Fibroblast of mammary gland (primary cell): ENCODE measurements at places on chromosomes 5 and 9.

- peak; percentile 14 for DNase-seq
Measured at GRCh38 chr9:69674112-69674685, 2.0 kb upstream of the APBA1 start.

GRCh38 chr5:76964060-76964459 is 11.2 kb downstream of the CRHBP start:
- DNase-seq: no peak

- DNase-seq: peak; percentile 25
Measured at GRCh38 chr5:53425687-53426511, 54.5 kb upstream of the FST start.

DNA sequence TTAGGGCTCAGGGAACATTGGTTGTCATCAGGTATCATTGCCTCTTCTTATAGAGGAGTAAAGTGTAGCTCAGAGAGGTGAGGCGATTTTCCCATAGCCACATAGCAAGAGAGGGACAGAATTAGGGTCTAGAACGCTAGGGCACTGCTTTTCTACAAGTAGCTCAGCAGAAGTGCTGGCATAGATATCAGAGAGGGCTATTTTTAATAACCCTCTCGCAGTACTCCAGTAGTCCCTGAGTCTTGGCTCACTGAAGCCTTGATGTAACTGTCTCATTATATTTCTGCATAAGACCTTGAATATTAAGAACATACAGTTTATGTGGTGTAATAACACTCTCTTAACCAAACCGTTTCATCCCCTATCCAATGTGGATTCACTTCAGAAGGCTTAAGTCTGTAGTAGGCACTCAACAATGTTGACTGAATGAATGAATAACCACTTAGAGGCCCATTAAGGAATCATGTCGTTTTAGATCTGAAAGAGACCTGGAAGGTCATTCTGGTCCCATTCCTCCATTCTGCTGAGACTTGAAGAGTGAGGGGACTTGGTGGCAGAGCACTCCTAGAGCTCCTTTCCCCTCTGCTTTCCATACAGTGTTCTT is 4.7 kb upstream of the FRMPD1 start:
- DNase-seq: no peak

DNA sequence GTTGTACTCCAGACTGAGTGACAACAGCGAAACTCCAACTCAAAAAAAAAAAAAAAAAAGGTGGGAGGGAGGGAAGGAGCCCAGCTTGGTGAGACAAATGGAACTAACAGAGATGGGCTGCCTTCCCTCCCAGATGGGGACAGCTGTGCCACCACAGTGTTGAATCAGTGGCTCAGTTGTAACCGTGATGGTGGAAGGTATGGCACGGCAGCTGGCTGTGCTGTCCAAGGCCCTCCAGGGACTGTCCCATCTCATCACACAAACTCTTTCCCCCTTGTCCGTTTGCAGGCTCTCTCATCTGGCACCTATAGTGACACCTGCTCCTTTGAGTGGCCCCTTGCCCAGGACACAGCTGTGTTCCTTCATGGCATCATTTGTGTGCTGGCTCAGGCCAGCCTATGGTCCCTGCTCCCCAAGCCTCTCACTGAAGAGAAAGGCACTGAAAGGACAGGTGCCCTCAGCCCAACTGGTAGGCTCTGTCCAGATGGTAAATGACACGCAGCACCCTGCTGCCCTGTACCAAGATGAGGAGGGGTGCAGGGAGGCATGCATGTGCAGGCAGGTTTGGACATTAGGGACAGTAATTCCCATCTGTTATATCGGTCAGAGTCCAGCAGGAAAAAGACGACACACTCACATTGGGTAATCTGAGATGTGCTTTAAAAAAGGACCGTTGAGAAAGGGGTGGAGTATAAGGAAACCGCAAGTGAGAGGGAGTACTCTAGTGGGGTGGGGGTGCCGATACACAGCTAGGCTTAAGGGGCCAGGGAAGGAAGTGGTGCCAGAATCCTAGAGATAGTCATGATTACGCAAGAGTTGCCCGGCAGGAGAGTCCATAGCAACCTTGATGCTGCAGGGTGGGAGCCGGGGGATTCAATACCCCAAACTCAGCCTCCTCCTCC is 4.3 kb downstream of the SMIM33 start:
- peak; percentile 81 for DNase-seq

GRCh38 chr5:58813855-58814254 is 231.0 kb downstream of the RAB3C start:
- no peak for DNase-seq

DNA sequence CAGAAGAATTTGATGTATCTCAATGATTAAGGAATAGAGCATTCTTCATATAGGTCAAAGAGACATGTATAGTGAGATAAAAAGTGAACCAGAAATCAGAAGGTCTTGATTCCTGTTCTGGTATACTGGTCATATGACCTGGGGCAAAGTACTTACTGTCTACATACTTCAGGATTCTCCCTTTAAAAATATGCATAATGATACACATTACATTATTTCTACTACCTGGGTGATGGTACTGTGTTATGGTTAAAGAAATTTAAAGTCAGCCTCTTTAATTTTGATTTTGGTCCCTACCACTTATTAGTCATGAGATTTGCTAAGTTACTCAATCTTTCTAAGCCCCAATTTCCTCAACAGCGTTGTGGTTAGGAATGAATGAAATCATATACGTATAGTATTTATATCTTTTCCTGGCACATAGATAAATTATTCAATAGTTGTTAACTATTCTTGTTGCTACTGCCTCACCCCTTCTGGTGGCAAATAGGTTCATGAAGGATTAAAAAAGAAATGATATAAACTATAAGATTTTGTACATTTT is 984.1 kb downstream of the TLE4 start:
- peak; percentile 49 for DNase-seq

GRCh38 chr5:133220851-133221674 is 169.2 kb downstream of the HSPA4 start:
- DNase-seq: no peak

- no peak for DNase-seq
Measured at GRCh38 chr5:88094403-88094802, 174.2 kb downstream of the TMEM161B start.

- no peak for DNase-seq
Measured at GRCh38 chr5:17415321-17415758, 82.7 kb upstream of the TAF11L2 start.

DNA sequence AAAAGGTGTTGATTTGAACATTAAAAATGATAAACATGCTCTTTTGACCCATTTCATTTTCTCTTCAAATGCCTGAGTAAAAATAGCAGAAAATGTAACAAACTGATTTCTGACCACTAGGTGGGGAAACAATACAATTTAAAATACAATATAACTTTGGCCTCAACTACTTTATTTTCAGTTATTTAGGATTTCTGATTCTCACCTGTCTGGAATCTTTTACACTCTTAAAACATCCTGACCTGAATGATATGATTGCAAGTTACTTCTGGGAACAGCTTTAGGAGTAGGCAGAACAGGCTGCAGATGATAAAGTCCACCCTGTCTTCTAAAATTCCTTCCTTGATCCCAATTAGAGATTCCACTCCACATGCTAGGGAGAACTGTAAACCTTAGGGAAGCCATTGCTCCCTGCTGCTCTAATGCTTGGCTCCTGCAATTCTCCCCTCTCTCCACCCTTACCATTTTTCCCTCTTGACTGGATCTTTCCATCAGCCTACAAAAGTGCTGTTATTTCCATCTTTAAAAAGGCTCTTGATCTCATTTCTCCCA is 70.3 kb downstream of the FYB1 start:
- DNase-seq: peak; percentile 33

DNA sequence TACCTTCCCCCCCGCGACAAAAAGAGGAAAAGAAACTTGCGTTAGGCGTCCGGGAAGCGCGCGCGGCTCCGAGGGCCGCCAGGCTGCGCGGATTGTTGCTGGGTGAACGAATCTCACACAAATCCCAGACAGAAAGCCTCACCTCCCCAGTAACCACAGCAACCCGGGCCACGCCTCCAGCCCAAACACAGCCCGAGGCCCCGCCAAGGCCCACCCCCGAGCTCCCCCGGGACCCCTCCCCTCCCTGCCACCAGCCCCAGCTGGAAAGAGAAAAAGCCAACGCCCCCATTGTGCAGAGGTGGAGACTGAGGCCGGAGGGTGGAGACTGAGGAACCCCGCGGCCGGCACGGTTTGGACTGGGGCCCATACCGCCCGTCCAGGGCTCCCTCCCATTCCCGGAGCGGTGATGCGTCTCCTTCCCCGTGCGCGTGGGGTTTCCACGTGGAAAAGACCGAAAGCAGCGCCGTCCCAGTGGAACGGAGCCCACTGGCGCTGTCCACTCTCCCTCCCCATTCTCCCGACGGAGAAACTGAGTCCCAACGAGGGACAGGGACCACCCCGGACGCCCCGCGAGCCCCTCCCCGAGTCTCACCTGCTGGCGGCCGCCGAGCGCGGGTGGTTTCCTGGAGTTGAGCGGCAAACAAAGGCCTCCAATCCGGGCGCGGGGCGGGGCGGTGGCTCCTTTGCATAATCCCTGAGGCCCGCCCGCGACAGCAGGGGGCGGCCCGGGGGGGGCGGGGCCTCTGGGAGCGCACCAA is 10.2 kb upstream of the AKNA start:
- DNase-seq: peak; percentile 80

DNA sequence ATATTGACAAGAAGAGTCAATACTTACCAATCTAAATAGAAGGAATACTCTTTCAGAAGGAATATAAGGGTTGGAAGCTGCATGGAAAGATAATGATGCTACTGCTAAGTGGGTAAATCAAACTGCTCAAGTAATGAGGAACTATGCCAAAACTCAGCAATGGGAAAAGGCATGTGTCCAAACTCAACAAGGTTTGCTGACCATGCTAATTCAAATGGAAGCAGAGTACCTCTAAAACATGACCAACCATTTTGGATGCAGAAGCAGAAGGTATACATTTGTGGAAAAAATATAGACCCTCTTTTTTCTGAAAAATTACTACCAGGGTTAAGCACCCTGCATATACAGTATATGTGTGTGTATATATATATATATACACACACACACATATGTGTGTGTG is 21.1 kb downstream of the TMEM232 start:
- DNase-seq: no peak

- no peak for DNase-seq
Measured at GRCh38 chr5:146897061-146897460, 18.5 kb upstream of the PPP2R2B start.

DNA sequence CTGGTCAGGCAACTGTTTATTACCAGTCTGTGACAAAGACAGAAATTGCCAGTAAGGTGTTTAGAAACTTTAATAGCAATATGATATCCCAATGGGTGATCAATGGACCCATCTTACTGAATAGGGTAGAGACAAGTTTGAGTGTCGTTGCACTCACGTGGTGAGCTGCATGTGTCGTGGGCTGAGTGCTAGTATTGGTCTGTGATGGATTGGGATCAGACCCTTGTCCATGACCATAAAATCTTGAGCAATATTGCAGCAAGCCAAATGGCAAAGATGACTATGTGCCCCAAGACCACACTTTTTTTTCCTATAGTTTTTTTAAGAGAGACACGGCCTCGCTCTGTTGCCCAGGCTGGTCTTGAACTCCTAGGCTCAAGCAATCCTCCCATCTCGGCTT is 114.5 kb downstream of the PALM2AKAP2 start:
- no peak for DNase-seq

DNA sequence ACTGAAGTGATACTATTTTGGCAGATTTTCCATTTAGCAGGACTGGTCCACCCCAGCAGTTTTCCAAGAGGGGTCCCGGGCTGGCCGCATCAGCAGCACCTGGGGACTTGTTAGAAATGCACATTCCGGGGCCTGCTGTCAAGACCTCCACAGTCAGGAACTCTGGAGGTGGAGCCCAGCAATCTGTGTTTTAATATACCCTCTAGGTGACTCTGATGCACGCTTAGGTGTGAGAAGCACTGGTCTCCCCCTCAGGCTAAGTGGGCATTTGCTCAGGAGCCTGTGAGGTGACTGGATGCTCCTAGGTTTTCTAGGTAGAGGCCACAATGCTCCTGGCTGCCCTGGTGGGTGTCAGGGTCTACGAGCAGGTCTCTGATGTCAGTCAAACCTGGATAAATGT is 81.7 kb downstream of the DCP2 start:
- DNase-seq: no peak

- DNase-seq: no peak
Measured at GRCh38 chr9:114016101-114016500, 62.0 kb downstream of the AMBP start.

DNA sequence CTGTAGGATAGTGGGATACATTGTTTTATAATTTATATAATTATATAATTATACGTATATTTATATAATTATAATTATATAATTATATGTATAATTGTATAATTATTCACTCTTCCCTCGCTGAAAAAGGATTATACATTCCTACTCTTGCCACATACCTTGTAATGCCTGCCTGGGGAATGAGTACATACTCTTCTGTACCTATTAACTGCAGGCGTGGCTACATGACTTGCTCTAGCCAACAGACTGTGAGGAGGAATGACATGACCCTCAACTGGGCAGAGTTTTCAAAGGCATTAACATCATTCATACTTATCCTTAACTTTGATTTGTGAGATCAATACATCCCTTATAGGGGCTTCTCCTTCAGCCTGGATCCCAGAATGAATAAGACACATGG is 19.1 kb downstream of the ERMP1 start:
- DNase-seq: no peak

GRCh38 chr5:116032094-116032517 is at the start of gene ARL14EPL:
TSS of gene ARL14EPL (plus strand) at chr5:116032472. CDS start at chr5:116051466, 18,994 bp downstream.
- peak; percentile 90 for DNase-seq

DNA sequence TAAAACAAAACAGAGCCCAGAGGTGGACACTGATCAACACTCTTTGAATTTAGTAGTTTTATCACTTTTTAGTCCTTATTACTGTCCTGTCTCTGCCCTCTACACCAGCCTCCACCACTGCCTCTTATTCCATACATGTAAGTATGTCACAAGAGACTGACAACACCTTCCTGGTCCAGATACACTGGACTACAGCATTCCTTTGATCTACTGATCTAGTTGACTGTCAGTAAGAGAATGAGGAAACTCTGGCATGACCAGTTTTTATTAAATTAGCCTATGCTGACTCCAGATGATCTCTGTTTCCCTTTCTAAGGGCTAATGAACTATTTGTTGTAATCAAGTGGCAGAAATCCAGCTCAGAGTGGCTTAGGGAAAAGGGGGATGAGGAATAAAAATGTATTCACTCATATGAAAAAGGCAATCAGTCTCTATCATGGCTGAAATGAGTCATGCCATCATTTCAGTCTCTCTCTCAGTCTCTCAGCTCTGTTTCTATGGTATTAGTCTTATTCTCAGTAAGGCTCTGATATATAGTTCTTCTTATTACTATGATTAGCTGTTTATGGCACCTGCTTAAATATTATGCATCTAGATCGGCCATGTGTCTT is 5.5 kb downstream of the ARHGEF37 start:
- no peak for DNase-seq

DNA sequence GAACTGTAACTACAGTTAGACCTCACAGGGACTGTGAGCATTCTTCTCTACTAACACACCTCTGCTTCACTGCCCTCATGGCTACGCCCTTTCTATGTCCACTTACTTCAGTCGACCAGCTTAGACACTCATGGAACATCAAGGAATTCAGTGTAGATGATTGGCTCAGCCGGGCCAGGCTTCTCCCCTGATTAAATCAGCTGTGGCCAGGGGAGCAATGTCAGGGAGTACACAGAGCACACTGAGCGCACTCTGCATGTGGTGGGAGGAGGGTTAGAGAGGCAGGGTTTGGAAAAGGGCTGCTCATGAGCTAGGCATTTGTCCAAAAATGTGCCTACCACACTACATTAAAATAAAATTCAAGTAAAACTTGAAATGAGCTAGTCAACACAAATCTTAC is 400.5 kb downstream of the ARRDC3 start:
- no peak for DNase-seq
